Urinary bladder (tissue), 4 donors: ENCODE measurements at places on chromosomes 13 and 19. TPM values are rescaled to one million over a fixed set of nuclear protein-coding genes. Genes with fewer than 3 reads are reported as not detected.

ICAM4 gene
- 1.4 TPM for polyA plus RNA-seq

CEACAM4 gene
- 1.6 TPM for polyA plus RNA-seq

ICAM5 gene
- 1.8 TPM for polyA plus RNA-seq

- DNase-seq = no peak
Observed at GRCh38 chr13:34371645-34372395, 553.9 kb downstream of the RFC3 start.

EPS8L1 gene
- 8.1 TPM for polyA plus RNA-seq

KHSRP gene
- 167 TPM for polyA plus RNA-seq

GRCh38 chr13:37087486-37087885, 18.0 kb downstream of the CSNK1A1L start:
- DNase-seq = no peak

NCR1 gene
- 0.13 TPM for polyA plus RNA-seq

TMEM59L gene
- 5.5 TPM for polyA plus RNA-seq

ZNRF4 gene
- not detected for polyA plus RNA-seq

DNA sequence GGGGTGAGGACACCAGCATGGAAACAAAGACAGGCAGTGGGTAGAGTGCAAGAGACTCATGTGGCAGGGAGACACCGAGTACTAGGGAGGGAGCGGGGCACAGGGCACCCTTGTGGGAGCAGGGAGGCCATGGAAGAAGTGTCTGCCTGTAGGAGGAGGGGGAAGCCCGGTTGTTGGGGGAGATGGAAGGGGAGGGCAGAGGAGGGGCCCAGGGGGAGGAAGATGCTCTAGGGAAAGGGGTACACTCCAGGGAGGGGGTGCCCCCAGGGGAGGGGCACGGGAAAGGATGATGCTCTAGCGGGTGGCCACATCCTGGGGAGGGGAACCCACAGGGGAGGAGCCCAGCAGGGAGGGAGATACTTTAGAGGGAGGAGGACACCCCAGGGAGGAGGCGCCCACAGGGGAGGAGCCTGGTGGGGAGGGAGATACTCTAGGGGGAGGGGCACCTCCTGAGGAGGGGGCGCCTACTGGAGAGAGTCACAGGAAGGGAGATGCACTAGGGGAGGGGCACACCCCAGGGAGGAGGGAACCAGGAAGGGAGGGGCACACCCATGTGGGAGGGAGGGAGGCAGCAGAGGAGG, 24.9 kb downstream of the CPAMD8 start:
- DNase-seq = no peak

- DNase-seq = no peak
Observed at GRCh38 chr13:83311886-83312577, 570.2 kb downstream of the SLITRK1 start.

CGB3 gene
- not detected for polyA plus RNA-seq
